Breast epithelium (tissue), 4 donors: ENCODE measurements at places on chromosomes 7 and 10.

DNA sequence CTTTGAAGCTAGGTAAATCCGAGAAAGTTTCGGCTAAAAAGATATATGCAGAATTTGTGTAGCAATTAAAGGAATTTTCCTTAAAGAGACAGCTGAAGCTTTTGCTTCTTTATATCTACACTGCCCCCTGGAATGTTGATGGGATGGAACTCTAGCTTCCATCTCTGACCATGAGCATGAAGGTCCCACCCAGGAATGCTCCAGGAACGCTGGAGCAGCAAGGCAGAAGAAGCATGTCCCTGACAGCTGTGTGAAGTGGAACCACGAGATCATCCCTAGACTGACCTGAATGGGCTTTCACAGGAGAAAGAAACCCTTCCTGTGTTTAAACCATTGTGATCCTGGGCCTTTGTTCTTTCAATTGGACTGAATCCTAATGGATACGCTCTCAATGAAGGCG is 99.7 kb upstream of the NOBOX start:
- DNase-seq, result no peak

DNA sequence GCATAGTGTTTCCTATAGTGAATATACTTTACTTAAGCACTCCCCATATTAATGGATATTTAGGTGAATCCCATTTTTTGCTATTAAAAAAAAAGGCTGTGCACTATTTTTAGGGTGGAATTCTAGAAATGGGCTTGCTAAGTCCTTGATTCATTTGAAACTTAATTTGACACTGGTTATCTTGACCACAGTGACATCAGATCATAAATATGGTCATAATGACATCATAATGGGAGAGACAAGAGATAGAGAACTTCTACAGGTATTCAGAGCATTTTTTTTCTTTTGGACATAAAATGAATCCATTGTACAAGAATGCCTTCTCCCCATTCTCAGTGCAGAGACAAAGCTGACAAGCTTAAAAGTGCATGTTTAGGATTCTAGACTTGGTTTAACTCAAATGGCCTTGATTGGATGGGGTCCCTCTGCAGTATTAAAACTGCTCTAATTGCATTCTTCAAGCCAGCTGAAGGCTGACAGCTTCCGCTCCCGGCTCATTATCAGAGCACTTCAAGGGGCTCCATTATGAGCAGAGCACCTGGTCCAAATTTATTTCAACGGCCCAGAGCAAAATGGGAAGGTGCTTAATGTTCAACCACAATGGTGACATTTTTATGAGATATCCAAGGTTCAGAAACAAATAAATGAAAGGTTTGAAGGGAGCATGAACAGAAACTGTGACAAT is 104.8 kb downstream of the JAZF1 start:
- DNase-seq, result no peak

- DNase-seq, result peak; percentile 22
Observed at GRCh38 chr7:114979388-114979787, 57.5 kb downstream of the MDFIC start.

- DNase-seq, result no peak
Observed at GRCh38 chr7:108331971-108332370, 124.3 kb downstream of the NRCAM start.

- no peak for DNase-seq
Observed at GRCh38 chr7:141754939-141755338, 9.0 kb upstream of the TAS2R3 start.

DNA sequence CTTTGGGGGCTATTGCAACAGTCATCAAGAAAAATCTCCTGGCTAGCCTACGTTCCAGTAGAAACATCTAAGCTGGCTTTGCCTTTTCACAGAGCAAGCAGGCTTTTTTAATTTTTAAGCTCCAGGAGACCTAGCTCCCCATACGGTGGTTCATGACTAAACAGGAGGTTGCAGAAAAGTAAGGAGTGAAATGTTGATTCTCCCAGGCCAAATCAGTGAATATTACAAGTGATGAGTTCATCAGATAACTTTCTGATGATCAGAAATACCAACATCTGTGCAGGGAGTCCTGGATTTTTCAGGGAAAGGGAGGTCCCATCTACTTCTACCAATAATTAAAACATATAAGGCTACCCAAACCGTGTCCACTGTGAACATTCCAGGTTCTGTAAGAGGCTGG is 477.3 kb upstream of the CELF2 start:
- no peak for DNase-seq

DNA sequence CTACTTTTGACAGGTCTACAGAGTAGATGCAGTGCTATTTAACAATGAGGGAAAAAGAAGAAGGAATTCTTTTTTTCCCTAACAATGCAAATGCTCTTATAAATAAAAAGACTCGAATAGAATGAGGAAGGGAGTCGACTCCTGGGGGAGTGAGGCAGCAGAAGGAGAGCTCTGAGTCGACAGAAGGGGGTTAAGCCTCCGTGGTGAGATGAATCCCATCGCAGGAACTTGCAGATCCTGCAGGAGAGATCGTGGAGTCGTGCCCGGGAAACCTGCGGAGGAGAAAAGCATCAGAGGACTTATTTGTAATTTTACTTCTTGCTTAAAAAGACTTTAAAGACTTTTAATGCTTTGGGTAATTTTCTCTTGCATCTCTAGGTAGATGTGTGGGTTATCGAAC is 17.4 kb downstream of the ITIH2 start:
- no peak for DNase-seq

- DNase-seq, result no peak
Observed at GRCh38 chr10:97861924-97862323, 12.3 kb downstream of the GOLGA7B start.

GRCh38 chr7:108590606-108591005 is 20.9 kb downstream of the DNAJB9 start:
- no peak for DNase-seq

- DNase-seq, result no peak
Observed at GRCh38 chr10:111199587-111199986, 122.8 kb downstream of the ADRA2A start.

DNA sequence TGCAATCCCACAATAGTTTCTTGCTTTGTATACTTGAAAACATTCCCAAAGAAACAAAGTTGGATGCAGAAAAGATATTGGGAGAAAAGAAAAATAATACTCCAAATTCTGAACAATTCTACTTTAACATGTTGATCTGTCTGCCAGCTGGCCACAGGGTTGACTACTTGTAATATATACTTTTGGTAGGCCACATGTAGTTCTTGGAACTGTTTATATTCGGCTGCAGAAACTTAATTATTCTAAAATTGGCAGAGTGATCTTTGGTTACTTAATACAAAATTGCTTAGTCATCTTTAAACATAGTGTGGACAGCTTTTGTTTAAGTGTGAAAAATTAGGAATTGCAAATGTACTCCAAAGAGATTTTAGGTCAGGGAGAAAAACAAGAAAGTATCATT is 76.0 kb downstream of the CALD1 start:
- no peak for DNase-seq

GRCh38 chr7:149620961-149621360 is 123.4 kb upstream of the ZNF746 start:
- no peak for DNase-seq

DNA sequence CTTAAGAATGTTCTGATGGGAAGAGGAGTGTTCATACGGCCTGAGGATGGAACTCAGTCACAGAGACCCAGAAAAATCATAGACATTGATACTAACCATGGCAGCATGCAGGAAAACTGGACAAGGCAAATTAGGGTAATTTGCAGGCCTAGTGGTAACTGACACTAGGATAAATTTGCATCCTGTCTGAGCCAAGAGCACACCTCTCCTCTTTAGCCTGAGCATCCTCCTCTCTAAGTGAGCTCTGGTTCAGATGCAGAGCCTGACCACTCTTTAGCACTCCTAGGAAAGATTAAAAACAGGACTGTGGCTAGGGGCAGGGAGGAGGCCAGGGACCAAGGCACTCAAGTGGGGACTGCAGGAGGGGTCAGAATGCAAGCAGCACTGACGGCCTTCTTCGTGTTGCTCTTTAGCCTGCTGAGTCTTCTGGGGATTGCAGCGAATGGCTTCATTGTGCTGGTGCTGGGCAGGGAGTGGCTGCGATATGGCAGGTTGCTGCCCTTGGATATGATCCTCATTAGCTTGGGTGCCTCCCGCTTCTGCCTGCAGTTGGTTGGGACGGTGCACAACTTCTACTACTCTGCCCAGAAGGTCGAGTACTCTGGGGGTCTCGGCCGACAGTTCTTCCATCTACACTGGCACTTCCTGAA is at the start of gene TAS2R41:
TAS2R41 (plus strand) TSS at position 373 of the 650 bp plus-strand sequence; CDS start at position 373, 0 bp downstream.
- DNase-seq, result no peak

- no peak for DNase-seq
Observed at GRCh38 chr7:33043501-33044400, 18.8 kb downstream of the NT5C3A start.

DNA sequence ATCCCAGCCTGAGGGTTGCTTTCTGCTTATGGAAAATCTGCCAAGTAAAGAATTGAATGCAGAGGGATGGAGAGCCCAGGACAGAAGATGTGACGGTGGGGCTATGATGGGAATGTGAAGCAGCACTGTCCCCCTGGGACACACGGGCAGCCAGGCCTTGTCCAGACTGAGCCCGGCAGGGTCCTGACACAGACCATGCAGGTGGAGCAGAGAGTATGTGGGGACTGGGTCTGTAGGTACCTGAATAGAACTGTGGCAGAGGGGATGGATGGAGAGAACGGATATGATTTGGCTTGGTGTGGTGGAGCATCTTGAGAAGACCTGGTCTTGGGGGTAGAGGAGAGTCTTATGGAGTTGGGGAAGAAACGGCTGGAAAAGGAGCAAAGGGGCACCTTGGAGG is 732 bp upstream of the LRRC18 start:
- no peak for DNase-seq

DNA sequence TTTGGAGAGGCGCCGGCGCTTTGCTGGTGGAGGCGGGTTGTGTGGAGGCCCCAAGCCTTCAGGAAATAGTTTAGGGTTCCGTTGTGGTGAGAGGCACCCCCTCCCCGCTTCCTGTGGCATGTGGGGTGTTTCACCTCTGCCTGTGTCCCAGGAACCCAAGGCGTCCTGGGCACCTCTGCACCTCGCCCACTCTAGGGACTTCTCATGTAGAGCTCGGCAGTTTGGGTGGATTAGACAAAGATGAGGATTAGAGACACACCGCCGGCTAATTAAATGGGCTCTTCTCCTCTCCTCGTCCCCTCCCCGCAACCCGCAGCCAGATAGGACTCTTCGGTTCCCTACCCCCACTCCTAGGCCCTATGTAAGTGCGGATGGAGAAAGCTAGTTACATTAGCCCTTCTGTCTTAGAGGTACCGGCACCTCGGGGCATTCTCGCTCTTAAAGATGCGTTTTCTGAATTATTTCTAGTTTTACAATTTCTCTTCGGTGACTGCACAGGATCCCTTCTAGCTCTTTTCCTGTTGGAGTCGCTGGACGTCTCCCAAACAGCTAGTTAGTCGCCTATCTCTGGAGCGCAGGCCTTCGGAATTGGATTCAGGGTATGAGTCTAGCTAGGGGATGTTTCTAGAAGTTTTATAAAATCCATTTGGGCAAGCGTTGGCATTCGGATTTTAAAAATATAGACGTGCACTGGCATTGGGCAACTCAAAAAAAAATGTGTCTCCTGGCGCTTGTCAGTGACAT is 7.8 kb downstream of the PTF1A start:
- no peak for DNase-seq

DNA sequence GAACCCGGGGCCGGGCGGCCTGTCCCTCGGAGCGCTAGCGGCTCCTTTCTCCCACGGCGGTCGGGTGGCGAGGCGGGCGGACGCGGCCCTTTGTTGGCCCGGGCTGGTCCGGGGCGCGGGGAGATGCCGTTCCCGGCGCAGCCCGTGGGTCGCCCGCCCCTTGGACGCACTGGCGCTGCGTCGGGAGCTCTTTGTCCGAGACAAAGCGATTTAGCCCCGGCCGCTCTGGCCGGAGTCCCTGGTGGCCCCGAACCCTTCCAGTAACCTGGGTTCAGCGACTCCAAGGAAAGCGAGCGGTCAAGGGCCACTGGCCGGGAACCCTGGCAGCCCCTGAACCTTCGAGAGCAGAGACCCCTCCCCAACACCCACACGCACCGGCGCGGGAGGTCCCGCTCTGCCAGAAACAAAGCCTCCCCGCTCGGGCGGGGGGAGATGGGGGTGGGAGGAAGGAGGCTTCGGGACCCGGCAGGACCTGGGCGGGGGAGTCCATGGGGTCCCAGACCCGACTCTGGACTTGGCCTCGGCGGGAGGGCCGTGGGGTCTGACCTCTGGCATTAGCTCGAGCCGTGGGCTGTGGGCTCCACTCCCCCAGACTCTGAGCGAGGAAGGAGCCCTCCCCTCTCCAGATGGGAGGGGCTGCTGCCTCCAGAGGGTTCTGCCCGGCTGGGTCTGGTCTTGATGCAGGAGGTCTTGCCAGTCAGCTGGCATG is 836 bp downstream of the DPYSL4 start:
- DNase-seq, result no peak

- DNase-seq, result no peak
Observed at GRCh38 chr7:151993977-151994676, 31.3 kb upstream of the GALNT11 start.

GRCh38 chr10:13865758-13866491 is 279.2 kb downstream of the PRPF18 start:
- no peak for DNase-seq

DNA sequence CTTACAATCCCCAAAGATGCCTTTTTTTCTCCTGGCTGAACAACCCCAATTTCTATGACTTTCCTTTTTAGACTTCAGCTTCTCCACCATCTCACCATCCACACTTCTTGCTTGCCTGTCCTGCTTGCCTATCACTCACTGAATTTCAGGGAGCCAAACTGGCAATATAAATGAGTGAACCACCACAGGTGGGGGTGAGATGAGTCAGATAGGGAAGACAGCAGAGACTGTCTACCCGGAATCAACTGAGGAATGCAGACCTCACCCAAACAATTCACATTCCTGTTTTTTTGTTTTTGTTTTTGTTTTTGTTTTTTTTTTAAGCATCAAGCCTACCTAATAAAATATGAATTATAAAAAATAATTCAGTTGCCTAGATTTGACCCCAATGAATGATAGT is 273.8 kb downstream of the NRG3 start:
- no peak for DNase-seq

- DNase-seq, result no peak
Observed at GRCh38 chr7:87318741-87319140, 26.7 kb upstream of the CROT start.

DNA sequence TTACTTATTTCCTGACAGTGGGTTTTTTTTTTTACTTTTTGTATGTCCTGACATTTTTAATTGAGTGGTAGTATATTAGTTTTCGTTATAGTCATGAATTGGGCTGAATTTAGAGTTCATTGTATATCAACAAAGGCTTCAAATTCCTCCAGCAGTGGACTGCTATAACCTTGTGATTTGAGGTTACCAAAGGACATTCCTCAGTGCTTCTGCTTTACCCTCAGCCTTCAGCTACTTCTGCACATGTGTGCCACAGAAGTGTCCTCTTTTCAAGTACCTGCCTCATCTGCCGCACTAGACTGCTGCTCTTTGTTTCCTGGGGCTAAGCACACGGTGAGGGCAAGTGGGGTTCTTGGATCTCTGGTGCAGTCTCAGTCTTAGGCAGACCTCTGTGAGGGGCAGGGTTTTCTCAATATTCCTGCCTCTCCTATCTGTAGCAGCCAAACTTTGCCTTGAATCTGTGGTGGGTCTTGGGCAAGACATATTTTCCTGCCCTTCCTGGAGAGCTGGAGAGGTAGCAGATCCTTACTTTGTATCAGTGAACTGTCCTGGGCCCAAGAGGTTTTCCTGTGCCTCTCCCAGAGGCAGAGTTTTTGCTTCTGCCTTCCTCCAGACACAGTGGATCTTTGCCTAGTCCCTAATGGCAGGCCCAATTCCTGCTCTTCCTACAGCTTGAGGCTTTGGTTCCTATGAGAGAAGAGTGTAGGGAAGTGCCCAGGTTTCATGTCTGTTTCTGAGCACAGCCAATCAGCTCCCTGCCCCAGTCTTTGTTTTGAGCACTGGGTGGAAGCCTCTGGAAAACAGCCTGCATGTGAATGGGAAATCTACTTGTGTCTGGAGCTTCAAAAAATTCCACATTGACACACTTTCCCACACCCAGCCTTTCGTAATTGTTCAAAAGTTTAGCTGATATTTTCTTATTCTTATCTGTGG is 39.0 kb upstream of the STRIP2 start:
- no peak for DNase-seq
